ENCODE measurements at places on chromosomes 3 and 15.

DNA sequence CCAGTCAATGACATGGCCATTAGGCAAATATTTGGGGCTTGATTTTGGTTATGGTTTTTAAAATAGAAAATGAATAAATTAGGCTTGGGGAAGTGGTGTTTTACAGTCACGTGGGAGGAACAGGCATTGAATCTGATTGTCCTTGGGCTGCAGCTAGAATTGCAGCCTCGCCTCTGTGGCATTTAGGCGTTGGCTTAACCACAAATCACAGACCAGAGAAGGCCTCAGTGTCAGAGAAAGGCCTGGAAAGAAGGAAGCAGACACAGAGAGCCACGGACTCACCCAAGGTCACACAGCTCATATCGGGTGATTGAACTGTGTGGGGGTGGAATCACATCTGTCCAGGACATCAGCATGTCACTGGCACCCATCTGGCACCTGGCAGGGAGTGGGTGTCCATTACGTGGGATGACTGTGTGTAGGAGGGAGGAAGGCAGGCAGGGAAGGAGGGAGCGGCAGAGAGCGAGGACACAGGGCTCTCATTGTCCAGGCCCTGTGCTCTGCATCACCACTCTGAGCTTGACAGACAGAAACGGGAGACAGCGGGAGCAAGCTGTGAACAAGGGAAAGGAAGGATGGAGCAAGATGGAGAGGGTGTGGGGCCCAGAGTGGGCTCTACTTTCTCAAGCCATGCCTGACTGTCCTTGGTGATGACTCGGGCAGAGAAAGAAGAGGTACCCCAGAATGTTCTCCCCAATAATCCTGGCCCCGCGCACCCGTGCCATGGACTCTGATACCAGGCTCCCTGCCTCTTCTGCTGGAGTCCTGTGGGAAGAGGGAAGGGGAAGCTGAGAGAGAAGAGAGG, 186.4 kb downstream of the FAM43A start:
- peak; percentile 78 for DNase-seq

- DNase-seq, result no peak
Measured at GRCh38 chr3:113721636-113722035, 24.4 kb downstream of the NAA50 start.

- peak; percentile 42 for DNase-seq
Measured at GRCh38 chr15:25378501-25378901, 60.3 kb downstream of the UBE3A start.

GRCh38 chr3:47406762-47407149, 25.9 kb downstream of the PTPN23 start:
- no peak for DNase-seq

DNA sequence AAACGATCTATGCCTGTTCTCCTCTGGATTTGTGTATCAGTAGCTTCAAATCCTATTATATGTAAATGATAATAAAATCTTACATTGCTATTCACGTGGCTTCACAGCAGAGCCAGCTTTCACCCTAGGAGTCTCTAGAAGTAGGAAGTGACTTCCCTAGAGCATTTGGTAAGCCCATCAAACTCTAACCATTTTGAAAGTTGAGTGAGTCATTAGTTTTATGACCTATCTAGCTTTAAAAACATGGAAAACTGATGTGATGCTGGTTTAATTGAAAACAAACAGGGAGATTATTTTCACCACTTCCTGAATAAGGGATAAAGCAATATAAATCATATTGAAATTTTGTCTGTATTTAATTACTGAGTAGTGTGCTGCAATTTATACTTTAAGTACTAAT, 275.2 kb downstream of the EPHA6 start:
- DNase-seq, result no peak
